ENCODE measurements at places on chromosomes 16 and 17.
A peak's percentile ranks its signal among the peaks of the same experiment; 100 is the strongest.

DNA sequence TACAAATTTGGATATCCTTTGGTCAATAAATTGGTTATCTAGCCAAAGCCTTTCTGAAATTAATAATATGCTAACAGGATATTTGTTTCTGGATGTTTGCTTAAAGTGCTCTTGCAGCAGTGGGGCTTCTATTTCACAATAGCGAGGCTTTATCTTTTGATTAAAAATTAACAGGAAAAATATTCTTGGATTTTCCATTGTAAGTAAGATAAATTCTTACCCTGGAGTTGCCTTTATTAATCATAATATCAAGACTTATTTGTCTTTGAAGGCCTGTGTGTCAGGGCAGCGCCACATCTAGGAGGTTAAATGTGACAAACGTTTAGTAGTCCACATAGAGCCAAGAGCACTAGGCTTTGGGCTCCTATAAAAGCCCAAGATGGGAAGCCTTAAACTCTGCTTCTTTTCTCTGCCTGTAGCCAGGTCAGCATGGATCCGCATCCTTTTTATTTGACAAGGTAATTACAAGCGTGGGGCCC is 5.3 kb downstream of the TMEM97 start:
- no peak for DNase-seq

DNA sequence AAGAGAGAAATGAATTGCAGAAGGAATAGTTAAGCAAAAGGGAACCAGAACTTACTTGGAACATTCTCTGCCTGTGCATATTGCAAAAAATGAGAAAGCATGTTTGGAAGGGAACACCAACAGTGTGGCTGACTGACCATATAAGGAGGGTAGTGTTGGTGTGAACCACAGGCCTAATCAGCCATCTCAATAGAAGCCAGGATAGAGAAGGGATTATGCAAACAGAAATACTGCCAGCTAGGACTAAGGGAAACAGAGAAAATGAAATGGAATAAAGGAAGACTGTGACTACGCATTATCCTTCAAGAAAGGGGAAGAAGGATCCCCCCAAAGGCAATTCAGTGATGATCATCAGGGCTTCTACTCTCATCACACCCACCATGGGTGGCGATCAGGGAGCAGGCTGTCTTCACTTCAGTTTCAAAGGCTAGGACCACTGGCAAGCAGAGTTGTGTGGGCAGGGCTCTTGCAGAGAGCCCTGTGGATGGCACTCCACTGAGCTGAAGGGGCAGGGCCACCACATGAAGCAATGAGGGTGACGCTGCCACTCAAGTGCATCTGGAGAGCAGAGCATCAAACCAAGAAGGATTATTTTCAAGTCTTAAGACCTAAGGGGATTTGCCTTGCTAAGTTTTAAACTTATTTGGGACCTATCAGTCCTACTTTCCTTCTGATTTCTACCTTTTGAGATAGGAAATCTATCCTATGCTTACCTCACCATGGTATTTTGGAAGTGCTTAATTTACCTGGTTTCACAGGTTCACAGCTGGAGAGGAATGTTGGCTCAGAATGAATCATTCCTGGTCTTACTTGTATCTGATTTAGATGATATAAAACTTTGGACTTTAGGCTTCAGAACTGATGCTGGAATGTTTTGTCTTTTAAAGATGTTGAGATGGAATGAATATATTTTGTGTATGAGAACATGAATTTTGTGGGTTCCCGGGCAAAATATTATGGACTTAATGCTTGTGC is 140.5 kb downstream of the SSH2 start:
- DNase-seq = no peak

DNA sequence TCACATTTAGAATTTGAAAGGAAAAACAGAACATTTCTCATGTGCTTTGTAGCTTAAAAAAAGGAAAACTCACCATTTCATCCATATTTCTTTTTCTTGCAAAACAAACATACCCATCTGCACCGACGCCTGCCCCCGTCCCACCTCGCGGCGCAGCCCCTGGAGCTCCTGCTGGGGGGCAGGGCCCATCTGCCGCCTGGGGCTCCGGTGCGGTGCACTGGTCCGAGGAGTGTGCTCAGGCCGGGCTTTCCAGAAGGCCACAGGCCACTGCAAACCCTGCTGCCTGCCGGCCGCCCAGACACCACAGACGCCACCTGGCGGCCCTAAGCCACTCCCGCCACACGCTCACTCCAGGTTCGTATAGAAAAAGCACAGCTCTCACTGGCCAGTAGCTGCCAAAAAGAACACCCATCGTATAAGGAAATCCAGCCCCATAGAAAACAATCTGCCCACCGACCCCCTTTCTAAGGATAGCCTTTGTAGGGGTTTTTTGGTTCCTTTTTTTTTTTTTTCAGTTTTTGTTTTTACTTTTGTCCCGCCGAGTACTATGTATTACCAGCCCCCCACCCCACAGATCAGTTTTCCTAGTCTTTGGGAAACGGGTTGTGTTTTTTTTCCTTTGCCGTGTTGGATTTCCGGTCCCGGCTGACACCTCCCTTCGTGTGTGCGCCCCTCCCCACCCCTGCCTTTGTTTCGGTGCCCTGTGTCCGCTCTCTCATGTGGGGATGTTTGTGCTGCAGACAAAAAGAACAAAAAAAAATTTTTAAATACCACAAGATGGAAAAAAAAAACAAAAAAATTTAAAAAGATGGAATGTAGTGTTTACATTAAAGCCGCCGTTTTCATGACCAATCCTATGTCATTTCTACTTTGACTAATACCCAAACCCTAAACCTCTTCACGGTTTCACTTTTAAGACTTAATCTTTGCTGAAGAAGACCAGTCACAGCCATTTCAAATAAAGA is 68.8 kb downstream of the AMFR start:
- peak; percentile 81 for DNase-seq

GRCh38 chr17:50892101-50892776 is 26.1 kb upstream of the TOB1 start:
- DNase-seq = no peak

DNA sequence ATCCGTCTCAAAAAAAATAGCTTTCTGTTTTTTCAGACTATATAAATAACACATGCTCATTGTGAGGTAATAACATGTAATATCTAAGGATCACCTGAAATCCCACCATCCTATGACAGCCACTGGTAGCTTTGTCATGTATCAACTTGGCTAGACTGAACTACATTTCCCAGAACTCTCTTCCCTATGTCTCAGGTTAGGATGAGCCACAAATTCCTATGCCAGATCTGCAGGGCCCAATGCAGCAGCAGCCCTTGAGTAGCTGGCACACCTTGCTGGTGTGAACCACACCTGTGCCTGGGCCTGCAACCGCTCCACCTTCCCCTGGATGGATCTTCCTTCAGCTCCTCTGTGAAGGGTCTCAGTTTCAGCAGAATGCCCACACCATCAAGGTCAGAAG is 28.1 kb downstream of the OGFOD1 start:
- DNase-seq = no peak

DNA sequence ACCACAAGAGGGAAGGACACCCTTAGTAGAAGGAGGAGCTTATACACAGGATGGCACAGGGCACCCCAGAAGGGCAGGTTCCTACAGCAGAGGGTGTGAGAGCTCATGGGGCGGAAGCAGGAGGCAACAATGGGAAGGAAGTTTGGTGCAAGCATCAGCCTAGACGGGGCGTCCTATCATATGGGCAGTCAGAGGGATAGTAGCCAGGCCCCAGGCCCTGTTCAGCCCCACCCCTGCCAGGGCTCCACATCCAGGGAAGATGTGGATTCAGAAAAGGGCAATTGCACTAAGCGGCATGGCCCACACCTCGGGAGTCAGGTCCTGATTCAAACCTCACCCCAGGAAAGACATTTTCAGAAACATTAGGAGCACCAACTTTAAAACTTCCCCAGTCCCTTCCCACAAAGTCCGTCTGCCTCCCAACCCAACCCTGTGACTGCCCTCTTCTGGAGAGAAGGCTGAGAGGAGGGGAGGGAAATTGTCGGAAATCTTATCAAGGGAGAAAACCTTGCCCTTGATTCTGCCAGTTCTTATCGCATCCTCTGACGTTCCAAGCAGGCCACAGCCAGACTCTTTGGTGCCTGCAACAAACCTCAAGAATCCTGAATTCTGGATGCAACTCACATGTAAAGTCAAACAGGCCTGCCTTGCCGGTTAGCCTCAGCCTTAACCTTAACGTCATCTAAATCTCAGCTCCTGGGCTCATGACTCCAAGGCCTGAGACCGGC is 198.8 kb upstream of the CDH5 start:
- DNase-seq = no peak

- no peak for DNase-seq
These were observed 120.6 kb upstream of the RPL38 start for GRCh38 chr17:74082886-74083285.

- peak; percentile 77 for DNase-seq
These were observed 13.4 kb upstream of the CRISPLD2 start for GRCh38 chr16:84806256-84806889.

DNA sequence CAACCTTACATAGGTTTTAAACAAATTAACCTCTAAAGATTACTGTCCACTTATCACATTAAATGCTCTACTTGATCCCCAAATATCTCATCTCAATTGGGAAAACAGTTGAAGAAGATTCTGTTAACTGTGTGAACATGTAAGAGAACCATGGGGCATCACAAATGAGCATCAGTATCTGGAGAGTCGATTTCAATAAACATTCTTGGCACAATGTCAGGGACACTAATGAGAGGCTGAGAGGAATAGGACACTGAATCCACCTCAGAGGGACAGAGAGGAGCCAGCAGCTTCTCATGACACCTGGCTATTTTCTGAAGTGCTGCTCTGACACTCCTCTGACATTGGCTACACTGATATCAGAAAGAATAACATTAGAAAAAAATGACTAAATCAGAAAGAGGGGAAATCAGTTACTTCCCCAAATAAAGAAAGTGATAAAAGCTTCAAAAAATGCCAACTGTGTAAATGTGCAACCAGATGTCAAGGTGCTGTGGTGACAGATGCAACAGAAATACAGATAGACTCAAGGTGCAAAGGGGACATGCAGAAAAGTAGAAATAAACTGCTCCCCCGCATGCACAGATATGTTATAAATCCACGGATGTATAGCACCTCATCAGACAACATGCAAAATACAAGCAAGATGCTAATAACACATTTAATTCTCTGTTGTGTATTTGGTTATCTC is 67.4 kb downstream of the SNX11 start:
- DNase-seq = no peak

GRCh38 chr17:8746501-8747236 is 2.0 kb upstream of the CCDC42 start:
- DNase-seq = no peak

DNA sequence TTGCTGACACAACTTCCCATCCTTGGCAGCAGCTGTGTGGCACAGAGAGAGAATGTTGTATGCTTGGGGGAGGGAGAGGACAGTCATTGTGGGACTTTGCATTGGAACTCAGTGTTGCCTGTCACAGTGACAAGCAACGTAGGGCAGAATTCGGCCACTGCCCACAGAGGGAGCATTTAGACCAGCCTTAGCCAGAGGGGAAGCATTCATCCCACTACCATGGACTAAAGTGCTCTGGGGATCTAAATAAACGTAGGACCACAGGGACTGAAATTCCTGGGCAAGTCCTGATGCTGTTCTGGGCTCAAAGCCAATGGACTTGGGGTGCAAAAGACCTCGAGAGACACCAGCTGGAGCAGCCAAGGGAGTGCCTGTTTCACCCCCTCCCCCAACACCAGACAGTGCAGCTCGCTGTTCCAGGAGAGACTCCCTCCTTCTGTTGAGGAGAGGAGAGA is 44.9 kb downstream of the ABCA8 start:
- DNase-seq = no peak

DNA sequence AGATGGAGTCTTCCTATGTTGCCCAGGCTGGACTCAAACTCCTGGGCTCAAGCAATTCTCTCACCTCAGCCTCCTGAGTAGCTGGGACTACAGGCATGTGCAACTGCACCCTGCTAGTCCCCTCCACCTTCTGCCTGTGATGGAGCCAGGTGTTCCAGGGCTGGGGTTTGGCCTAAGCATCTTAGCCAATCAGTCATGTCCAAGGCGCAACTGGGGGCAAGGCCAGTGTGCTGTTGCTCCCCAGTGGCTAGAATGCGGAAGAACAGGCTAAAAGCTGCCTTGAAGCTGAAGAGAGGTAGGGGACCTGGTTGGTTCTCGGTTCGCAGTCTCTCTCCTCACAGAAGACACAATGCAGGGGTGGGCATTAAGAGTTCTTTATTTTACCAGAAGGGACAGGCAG is 18.6 kb downstream of the FLOT2 start:
- peak; percentile 28 for DNase-seq

GRCh38 chr17:67044940-67045339 is 586 bp downstream of the CACNG1 start:
- DNase-seq = no peak

GRCh38 chr16:15919331-15919730 is 30.1 kb upstream of the ABCC1 start:
- no peak for DNase-seq

GRCh38 chr16:50797456-50797855 is 55.6 kb downstream of the CYLD start:
- DNase-seq = no peak

GRCh38 chr16:50153596-50154419 is 702 bp downstream of the TENT4B start:
- DNase-seq = peak; percentile 30

GRCh38 chr16:27617665-27618064 is 67.7 kb downstream of the KATNIP start:
- DNase-seq = no peak

GRCh38 chr17:42843358-42843934 is 934 bp upstream of the AOC2 start:
- peak; percentile 49 for DNase-seq

- no peak for DNase-seq
These were observed 2.9 kb upstream of the RNF213 start for GRCh38 chr17:80257716-80258213.

- DNase-seq = peak; percentile 58
These were observed 45.6 kb downstream of the CYB5B start for GRCh38 chr16:69469807-69470561.

All from AML-193 (cell line).